ENCODE measurements at places on chromosomes 5 and 9.

GRCh38 chr9:114484854-114485443 is 20.3 kb downstream of the WHRN start:
- no peak for DNase-seq

DNA sequence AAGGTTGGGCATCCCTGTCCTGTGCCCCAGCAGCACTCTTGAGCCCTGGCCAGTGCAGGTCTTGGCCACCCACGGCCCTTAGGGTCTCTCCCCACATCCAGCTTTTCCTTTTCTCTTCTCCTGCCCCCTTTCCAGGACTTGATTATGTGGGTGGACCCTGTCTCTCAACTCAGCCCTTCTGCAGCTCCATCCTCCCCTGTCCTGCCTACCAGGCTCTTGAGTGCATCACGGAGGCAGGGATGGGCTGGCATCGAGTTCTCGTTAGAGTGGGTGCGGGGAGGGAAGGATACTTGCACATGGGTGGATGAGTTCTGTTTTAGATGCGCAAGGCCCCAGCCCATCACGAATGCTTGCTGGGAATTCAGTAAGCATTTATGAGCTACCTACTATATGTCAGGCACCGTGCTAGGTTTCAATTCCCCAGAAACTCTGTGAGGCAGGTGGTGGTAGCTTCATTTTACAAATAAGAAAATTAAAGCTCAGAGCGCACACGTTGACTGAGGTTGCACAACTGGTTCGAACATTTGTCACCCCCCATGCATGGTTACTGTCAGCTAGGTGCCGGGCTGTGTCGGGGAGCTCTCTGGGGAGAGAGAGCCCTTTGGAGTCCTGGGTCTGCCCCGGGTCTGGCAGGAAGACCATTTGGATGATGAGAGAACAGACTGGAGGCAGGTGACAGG is 144.6 kb upstream of the PITX1 start:
- DNase-seq, result no peak

GRCh38 chr5:123154886-123155445 is 65.9 kb downstream of the PRDM6 start:
- DNase-seq, result no peak

- DNase-seq, result no peak
Measured at GRCh38 chr9:82829818-82830217, 233.1 kb downstream of the RASEF start.

DNA sequence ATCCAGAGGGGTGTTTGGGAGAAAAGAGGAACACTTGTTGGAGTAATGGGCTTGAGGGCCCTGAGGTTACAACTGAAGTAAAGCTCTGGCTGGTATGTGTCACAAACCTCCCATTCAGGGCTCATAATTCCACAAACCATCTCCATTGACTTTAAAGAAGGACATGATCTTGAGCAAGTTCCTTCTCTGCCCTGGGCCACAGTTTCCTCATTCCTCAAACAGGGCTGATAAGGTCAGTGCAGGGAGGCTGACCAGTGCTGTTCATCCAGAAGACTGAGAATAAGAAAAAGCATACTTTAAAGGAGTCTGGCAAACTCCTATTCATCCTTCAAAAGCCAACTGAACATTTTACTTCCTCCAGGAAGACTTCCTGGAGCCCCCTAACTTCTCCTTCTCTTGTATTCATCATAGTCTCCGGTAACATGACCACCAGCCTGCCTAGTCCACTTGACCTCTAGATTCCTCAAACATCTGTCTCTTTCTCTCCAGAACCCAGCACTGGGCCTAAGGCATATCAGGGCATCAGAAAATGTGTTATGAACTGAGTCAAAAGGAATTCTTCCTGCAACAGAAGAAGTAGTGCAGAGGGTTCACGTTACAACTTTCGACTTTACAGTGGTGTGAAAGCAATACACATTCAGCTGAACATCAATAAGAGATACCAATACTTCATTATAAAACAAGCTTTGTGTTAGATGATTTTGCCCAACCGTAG is 20.7 kb upstream of the PTPN3 start:
- no peak for DNase-seq

DNA sequence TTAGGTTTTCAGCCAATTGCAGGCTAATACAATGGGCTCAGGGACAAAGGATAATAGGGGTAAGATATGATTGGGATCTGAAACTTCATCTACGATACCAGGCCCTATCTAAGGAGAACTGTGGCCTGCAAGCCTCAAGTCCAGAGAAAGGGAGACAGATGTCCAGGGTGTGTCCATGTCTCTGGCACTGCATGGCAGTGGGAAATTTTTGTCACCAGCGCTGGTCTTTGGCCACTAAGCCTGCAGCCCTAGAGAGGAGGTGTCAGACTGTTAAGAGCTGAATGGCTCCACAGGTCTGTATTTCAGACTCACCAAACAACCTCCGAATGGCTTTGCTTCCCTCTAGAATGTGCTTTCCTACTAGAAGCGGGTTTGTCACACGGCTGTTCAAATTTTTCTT is 6.6 kb upstream of the CNOT6 start:
- no peak for DNase-seq

GRCh38 chr5:123527190-123527589 is 15.2 kb downstream of the CSNK1G3 start:
- DNase-seq, result no peak

DNA sequence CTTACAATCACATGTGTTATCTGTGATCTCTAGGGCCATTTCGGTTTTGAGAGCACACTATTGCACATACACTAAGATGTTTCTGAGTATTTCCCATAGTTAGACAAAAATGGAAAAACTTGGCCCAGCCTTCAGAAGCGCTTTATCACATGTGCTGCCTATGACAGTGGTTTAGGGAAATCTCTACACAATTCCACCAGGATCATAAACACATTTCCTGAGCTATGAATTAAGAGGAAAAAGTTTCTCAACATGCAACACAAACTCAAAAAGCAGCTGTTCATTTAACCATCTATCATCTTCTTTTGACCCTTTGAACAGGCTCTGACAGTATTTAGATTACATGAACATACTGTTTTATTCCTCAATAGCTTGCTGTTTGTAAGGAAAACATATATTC is 15.1 kb downstream of the FGF1 start:
- no peak for DNase-seq

GRCh38 chr9:36597412-36598178 is 24.9 kb downstream of the MELK start:
- DNase-seq, result no peak

GRCh38 chr9:16062542-16063240 is 509.8 kb downstream of the CCDC171 start:
- no peak for DNase-seq

DNA sequence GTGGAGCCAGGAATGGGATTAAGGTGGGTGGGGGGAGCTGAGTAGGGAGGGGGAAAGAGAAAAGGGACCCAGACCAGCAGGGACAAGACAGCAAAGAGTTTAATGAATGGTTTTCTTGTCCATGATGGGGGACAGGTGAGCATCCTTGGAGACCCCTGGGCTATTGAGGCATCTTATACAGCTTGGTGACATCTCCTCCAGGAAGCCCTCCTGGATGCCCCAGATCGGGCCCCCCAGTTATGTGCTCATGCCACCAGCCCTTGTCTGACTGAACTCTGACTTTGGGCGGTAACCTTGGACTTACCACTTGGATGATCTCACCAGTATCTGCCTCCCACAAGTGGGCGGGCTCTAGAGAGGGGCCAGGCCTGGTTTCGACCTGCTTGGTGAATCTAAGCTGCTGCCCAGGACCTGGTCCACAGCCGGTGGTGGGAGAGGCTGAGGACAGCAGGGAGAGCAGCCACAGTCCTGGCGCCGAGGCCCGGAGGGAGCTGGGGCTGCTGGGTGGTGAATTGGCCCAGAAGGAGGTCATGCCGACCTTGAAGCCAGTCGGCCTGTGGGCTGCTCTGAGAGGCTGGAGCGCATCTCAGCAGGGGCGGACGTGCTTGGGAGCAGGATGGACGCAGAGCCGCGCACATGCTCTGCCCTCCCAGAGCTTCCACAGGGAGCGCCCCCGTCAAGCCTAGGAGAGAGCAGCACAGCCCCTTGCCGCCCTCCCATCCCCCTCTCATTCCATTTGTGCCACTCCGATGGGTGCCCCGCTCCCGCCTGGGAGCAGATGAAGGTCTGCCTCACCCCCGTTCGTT is 36.2 kb downstream of the UNC5A start:
- DNase-seq, result no peak

DNA sequence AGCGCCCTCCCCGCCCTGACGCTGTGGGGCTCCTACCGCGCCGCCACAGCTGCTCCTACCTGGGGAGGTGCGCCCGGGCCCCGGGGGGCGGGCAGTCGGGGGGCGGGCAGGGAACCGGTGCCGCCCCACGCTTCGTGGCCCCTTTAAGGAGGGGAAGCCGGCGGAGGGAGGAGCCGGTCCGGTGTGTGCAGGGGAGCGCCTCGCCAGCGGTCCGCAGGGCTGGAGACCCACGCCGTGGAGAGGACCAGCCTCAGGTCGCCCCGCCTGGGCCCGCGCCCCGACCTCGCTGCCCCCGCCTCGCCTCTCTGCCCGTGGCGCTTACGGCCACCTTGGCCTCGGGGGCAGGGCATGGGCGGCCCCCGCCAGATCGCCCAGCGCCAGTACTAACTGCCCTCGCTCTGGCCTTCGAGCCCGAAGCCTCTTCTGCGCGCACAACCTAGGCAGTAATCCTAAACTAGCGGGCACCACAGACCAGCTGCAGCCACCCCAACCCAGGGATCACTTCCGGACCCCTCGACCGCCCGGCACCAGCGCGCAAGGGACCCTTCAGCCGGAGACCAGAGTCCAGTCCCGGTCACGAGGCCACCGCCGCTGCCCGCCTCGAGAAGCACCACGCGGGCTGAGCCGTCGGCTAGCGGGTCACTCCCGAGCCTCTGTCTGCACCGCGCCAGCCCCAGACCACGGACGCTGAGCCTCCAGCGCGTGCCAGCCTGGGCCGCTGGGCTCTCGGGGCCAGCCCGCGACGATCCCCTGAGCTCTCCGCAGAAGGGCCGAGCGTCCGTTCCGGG is at the start of gene FOXE1:
FOXE1 (plus strand) TSS at position 171 of the 788 bp plus-strand sequence. CDS start 689 bp downstream, outside the sequence.
- no peak for DNase-seq
